ENCODE measurements at places on chromosomes 13 and 19.
A peak's percentile ranks its signal among the peaks of the same experiment; 100 is the strongest.

DNA sequence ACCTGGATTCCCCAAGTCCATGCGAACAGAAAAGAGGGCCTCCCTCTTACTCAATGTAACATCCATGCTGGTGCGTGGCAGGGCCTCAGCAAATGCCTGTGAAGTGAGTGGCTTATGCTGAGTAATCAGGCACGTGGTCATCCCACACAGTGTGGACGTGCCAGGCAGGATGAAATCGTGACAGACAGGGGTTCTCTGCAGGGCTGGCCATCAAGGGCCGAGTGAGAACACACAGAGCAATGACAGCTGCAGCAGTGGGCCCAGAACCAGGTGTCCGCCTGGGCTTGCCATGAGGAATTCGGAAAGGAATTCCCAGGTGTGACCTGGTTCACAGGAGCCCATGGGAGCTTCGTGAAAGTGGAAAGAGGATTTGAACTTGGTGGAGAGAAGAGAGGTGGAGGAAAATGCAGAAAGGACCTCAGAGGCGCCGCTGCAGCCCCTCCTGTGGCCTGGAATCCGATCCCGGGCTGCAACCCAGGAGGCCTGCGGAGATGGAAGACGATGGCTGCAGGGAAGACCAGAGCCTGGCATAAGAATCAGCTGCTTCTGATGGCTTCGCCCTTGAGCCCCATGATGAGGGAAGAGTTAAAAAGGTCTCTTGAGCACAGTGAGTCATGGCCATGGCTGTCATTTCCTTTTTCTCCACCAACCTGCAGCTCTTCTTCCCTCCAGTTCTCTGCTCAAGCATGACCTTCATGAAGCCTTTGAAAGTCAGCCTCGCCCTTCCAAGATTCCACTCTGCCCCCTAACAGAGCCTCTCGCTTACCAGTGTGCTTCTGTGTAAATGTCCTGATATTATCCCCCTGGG, 34.6 kb upstream of the SOX1 start:
- no peak for DNase-seq

DNA sequence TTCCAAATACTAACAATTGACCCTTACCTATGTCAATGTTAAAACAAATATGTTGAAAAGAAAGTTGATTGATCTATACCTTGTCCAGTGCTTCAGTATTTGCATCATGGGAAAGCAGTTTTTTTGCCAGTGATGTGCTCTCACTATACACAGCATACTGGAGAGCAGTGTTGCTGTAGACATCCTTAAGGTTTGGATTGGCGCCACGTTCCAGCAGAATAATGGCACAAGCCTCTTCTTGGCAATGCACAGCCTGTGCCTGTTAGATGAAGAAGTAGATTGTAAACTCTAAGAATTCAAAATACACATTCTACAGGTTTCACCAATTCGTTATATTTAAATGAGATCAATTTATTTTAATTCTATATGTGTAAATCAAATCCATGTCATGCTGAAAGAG, 43.9 kb upstream of the C1QTNF9B start:
- DNase-seq = peak; percentile 39

DNA sequence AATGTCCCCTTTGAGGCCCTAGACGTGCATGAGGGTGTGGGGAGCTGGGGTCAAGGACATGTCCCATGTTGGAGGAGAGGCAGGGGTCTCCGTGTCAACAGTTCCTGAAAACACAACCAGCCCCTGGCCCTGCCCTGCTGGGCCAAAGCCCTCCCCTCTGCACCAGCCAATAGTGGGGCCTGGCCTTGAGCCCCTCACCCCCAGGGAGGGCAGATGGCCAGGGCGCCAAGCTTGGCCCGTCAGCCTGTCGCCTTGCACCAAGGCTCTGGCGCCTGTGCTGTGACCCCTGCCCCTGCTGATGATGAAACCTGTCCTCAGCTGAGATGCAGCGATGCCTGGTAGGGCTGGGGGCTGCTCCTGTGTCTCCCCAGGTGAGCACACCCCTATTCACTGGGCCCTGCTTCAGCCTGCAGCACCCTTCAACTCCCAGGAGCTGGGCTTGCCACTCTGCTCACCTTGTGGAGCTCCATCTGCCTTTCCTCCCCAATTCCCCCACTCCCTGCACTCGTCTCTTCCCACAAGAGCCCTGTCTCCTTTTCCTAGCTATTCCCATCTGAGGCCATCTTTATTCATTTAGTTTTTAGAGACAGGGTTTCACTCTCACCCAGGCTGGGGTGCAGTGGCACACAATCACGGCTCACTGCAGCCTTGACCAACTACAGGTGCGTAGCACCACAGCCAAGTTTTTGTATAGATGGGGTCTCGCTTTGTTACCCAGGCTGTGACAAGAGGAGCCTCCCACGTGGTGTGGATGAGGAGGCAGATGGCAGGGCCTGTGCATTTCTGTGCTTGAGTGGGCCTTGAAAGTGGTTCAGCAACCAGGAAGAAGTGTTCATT, 2.1 kb upstream of the HAMP start:
- DNase-seq = no peak

DNA sequence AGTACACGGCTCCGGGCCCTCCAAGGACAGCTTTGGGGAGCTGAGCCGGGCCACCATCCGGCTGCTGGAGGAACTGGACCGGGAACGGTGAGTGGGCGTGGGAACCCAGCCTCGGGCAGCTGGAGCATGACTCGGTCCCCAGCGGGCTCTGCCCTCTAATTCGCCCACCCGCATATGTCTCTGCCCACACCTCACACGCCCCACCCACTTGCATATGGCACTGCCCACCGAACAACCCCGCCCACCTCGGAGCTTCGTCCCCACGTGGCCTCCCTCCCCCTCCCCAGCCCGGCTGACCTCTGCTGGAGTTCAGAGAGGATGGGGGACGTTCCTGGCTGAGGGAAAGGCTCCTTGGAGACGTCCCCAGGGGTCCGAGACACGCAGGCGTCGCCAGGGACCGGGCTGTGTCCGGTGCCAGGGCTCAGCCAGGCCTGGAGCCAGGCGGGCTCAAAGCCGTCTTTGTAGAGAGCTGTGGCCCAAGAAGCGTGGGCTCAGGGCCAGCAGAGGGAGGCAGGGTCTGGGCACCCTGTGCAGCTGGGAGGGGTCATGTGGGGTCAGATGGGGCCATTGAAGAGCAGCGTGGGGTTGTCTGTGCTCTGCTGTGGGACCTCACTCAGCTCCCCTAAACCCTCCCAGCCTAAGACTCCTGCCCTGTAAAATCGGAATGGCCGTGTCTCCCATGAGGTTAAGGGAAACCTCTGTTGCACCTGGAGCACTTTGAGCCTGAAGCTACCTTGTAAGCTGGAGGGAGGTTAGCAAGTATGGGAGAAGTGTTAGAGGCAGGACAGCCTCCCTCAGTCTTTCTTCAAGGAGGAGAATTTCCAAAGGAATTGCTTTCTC, 3.8 kb downstream of the APC2 start:
- DNase-seq = peak; percentile 85

GRCh38 chr19:18223860-18224524, 2.2 kb downstream of the PDE4C start:
- peak; percentile 69 for DNase-seq

GRCh38 chr13:75657111-75657510, 21.0 kb downstream of the LMO7 start:
- no peak for DNase-seq

GRCh38 chr19:49710372-49710951, 19.5 kb downstream of the CPT1C start:
- no peak for DNase-seq

DNA sequence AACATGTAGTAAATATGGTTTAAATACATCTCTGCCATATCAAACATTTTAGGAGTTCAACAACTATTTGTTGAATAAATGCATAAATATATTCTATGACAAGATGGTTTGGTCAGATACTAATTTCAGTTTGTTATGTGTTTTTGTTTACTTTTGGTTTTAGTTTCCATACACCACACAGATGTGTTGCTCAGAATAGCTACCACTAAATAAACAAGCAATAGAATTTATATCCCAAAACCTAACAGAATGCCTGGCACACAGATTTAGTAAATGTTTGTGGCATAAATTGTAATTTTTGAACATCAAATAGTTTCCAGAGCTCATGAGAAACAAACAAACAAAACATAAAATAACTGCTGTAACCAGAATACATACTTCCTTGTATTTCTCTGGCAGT, 126.8 kb upstream of the ATXN8OS start:
- no peak for DNase-seq

DNA sequence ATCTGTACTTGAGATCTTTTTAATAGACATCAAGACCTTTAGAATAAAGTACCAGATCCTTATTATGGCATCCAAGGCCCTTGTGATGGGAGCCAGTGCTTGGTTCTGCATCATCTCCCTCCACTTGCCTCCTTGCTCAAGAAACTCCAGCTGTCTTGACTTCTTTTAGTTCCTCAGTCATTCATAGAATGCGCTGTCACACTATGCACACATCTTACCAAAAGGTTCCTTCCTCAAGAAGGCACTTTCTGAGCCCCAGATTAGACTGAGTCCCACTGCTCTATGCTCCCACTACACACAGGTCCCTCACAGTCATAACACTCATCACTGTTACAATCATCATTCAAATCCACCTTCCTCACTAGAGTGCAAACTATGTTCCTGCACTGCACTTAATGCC, 57.8 kb upstream of the ITM2B start:
- no peak for DNase-seq

GRCh38 chr19:5170329-5170745, 170.3 kb downstream of the PTPRS start:
- DNase-seq = no peak

GRCh38 chr13:41650706-41651105, 193.4 kb downstream of the RGCC start:
- no peak for DNase-seq

DNA sequence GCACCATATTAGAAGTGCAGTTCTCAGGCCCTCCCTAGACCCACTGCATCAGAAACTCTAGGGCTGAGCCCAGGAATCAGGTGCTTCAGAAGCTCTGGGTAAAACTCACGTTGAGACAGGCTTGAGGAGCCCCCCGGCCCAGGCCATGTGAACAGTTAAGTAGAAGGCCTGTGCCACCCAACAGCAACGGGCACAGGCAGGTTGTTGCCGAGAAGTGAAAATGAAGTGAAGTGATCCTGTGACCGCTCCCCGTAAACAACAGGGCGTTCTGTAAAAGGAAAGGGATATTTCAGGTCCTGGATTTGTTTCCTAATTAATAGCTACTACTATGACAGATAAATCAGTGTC, 128.8 kb downstream of the ATP11A start:
- no peak for DNase-seq

- no peak for DNase-seq
Measured at GRCh38 chr19:9058905-9059667, 27.8 kb upstream of the OR1M1 start.

DNA sequence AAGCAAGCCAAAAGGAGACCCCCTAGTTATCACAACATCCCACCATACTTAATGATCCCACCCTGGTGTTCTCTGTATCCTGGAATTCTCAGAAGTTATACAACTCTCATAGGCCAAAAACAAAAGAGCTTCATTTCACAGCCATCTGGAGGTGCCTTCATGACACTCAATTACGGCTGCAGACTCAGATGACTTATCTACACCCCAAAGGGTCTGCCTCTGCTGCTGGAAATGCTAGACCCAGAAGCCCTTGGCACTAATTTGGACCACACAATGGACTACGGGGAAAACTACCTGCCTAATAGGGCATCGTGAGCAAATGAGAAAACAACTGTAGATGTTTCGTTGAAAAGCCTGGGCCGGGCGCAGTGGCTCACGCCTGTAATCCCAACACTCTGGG, 40.2 kb downstream of the BRD4 start:
- no peak for DNase-seq

DNA sequence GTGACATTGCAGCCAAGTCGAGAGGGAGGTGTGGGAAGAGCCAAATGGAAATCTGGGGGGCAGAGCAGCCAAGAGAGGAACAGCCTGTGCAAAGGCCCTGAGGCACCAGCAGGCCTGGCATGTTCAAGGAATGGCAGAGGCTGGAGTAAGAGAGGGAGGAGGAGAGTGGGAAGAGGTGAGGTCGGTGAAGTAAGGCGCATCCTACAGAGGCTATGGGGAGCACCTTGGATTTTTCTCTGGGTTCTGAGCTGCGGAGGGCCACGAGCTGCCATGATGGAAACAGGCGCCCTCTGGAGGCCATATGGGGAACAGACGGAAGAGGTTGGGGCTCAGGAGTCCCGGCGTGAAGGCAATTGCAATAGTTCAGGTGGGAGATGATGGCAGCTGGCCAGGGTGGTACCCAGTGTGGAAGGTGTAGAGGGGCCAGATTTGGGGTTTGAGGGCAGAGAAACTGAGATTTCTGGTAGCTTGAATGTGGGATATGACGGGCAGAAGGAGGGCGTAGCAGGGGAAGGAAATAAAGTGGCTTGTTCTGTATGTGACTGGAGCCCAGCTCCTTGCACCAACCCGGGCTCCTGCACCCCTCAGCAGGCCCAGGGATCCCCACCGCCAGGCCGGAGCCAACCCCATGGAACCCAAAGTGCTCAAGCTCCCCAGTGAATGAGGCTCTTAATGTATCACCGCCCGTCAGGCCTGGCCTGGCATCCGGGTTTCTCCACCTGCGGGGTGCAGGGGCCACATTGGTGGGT, 20.5 kb upstream of the STRN4 start:
- DNase-seq = no peak

GRCh38 chr19:46392252-46392801, 21.0 kb downstream of the CCDC8 start:
- DNase-seq = no peak

GRCh38 chr13:43782686-43783085, 4.1 kb downstream of the ENOX1 start:
- no peak for DNase-seq
